Natural killer cell treated with Interleukin-12 subunit alpha and Interleukin-12 subunit beta and Interleukin-15 and Interleukin-18, amount 100 ng/mL, for 72 hours (primary cell): ENCODE measurements at places on chromosomes 4 and X. TPM values are rescaled to one million over a fixed set of nuclear protein-coding genes. Genes with fewer than 3 reads are reported as not detected.

HSFX3 gene
- total RNA-seq: not detected

TRPC3 gene
- total RNA-seq: 0.73 TPM

GPR34 gene
- total RNA-seq: 1.5 TPM

EBP gene
- total RNA-seq: 399 TPM

XAGE1A gene
- total RNA-seq: not detected

IL1RAPL2 gene
- not detected for total RNA-seq
